ENCODE measurements at places on chromosomes 16 and 17. TPM values are rescaled to one million over a fixed set of nuclear protein-coding genes. Genes with fewer than 3 reads are reported as not detected.

CFAP97D1 gene
- not detected for total RNA-seq

KRTAP17-1 gene
- total RNA-seq: 0.09 TPM

MRM1 gene
- 4.9 TPM for total RNA-seq

HYDIN gene
- 0.33 TPM for total RNA-seq

KRTAP4-3 gene
- not detected for total RNA-seq

ITGB3 gene
- total RNA-seq: 0.52 TPM

MT4 gene
- 7.5 TPM for total RNA-seq

TMC7 gene
- 0.14 TPM for total RNA-seq

NPIPB4 gene
- total RNA-seq: 18.7 TPM

SSTR5 gene
- not detected for total RNA-seq

PYDC1 gene
- total RNA-seq: 1.3 TPM

CD300A gene
- total RNA-seq: 28.0 TPM

DNAH3 gene
- 0.09 TPM for total RNA-seq

ABCA3 gene
- total RNA-seq: 8.4 TPM

CD300LB gene
- total RNA-seq: 0.38 TPM

IL34 gene
- total RNA-seq: 10.1 TPM

PNMT gene
- 0.38 TPM for total RNA-seq

ZNHIT3 gene
- total RNA-seq: 64.0 TPM

EME2 gene
- 6.1 TPM for total RNA-seq

MFAP4 gene
- 21.4 TPM for total RNA-seq

MRPS7 gene
- total RNA-seq: 62.8 TPM

KRT33B gene
- 1.7 TPM for total RNA-seq

RABEP2 gene
- total RNA-seq: 12.6 TPM

FBXO39 gene
- total RNA-seq: 0.09 TPM

KRT15 gene
- total RNA-seq: 191 TPM

ANKRD40CL gene
- total RNA-seq: not detected

SLC38A8 gene
- 0.57 TPM for total RNA-seq
